ENCODE measurements at places on chromosomes 1 and 21.

DNA sequence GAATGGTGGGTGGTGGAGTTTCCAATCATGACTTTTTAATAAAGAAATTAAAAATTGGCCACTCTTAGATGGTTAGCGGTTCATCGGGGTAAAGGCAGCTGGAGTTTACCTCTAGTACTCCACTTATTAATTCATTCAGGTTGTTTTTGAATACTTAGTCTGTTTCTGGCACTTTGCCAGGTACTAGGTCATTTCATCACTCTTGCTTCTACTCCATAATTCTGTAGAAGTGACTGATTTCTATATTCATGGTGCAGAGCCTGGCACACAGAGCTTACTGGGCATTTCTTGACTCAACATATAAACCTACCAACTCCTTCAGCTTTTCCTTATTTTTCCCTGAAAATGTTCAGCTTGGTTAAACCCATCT, 31.5 kb downstream of the FOXD2 start:
- no peak for DNase-seq

GRCh38 chr1:63466759-63467158, 56.3 kb downstream of the ITGB3BP start:
- DNase-seq: no peak

- DNase-seq: no peak
Measured at GRCh38 chr21:28126521-28127174, 866.0 kb downstream of the LTN1 start.

DNA sequence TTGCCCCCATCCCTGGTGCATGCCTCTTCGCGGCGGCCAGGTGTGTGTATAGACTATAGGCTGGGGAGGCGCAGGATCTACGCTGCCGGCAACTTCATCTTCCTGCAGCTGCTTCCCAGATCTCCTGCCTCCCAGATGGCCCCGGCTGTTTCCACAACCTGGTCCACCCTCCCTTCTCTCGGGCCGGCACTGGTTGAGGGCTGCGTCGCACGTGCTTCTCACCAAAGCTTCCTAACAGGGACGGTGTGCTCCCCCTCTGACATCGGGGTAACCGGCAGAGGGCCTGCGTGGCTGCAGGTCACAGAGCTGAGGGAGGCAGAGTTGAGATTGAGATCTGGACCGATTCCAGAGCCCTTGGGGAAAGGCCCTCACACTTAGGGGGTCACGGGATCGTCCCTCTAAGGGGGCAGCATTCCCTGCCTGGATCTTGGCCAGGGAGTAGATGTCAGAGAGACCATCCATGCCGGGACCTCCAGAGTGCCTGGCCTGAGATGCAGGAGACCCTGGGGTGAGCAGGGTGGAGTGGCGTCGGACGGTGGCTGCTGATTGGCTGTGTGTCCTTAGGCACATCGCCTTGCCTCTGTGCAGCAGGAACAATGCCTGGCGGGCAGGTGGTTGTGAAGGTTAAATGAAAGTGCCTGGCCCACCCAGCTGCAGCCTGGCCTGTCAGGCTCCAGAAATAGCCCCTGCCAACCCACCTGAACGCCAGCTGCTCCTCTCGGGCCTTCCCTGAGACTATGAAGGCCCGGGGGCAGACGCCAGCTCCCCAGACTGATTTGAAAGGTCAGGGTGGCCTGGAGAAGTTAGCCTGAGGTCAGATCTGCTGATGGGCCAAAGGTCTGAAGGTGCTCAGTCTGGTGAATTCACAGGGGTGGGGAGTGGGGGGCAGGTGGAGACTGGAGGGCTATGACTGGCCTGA, 6.1 kb upstream of the MASP2 start:
- DNase-seq: no peak

DNA sequence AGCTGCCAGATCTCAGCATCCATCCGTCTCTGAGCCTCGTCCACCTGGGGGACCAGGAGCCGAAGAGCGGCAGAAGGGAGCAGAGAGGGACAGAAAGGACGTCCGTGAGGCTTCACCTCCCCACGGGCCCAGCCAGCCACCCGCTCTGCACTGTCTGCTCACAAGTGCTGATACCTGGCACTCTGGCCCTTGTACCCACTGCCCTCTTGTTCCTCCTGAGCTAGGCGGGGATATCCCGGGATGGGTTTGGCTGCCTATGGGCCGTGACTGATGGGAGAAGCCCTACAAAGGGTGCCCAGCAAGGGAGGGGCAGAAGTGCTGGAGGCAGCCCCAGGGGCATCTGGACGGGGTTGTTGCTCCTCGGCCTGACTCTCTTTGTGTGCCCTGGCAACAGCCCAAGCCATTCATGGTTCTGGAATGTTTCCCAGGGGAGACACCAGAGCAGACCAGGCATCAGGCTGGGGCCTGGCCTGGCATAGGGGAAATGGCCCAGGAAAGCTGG, 57.6 kb downstream of the LDLRAD2 start:
- DNase-seq: no peak

DNA sequence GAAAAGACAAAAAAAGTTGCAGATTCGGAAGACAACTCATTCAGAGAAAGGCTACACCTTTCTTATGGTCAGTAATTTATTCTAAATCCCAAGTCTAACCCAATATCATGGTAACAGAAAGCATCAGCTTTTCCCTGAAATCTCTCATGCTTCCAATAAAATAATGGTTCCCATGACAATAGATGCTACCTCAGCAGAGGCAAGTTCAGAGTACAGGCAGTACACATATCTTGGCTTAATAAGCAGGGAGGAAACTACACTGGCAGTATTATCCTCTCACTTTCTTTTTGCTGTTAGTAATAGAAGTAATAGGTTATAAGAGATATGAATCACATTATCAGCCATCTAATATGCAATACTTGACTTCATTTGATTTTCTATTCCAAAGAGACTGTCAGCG, 137.1 kb downstream of the DPYD start:
- no peak for DNase-seq

GRCh38 chr1:22108339-22109105, 34.4 kb downstream of the WNT4 start:
- no peak for DNase-seq

GRCh38 chr1:162195567-162195966, 126.1 kb downstream of the NOS1AP start:
- DNase-seq: no peak

GRCh38 chr1:232556351-232556750, 73.6 kb downstream of the SIPA1L2 start:
- no peak for DNase-seq

DNA sequence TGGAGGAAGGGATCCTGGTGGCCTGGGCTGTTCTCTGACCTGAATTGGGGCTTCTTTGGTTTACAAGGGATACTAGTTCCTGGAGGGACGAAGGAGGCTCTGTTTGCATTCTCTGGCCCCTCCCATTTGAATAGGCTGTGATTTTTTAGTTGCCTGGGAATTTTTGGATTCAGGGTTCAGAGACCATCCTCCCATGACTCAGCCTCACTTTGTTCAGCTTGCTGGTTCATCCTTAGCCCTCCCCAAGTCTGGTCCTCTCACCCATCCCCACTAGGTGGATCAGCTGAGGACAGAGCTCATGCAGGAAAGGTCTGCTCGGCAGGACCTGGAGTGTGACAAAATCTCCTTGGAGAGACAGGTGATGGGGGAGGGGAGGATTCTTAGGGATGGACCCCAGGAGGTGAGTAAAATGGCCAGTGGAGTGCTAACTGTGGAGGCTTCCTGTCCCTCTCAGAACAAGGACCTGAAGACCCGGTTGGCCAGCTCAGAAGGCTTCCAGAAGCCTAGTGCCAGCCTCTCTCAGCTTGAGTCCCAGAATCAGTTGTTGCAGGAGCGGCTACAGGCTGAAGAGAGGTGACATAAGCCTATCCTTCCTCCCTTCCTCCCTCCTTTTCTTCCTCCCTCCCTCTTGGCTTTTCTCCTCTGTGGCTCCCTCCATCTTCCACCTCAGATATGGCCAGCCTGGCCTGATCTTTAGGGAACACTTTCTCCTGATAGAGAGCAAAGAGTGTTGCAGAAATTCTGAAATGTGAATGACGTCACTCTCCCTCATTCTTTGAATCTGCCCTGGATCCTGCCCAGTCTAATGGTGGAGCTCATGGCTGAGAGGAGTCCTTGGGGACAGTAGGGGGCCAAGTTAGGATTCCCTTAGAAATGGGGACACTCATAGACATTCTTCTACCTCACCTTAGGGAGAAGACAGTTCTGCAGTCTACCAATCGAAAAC, 4.5 kb upstream of the TUFT1 start:
- DNase-seq: no peak

DNA sequence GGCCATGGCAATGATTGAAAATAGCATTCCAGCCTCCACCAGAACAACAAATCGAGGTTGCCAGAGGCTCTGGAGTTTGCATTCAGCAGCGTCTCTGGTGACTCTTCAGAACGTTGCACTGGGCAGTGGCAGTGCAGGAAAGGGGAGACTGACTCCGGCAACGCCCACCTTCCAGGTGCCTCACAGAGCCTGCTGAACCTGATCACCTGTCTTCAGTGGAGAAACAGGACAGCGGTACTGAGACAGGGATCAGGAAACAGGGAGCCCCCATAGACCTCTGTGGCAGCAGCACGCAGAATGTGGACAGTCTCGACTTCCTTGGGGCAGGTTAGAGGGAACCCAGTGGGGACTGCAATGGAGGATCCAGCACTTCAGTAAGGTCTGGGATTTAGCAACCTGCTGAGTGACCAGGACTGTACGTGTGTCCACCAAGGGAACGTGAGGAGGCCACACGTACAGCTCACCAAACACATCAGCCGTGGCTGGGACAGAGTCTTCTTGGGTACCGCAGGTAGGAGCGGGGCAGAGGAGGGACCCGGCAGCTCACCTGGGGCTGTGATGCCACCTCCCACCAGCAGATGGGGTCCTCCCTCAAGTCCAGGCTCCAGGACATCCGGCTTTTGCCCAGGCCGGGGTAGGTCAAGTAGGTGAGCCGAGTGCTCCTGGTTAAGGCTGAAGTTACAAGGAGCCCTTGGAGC, 128.6 kb downstream of the PRDM2 start:
- peak; percentile 73 for DNase-seq

DNA sequence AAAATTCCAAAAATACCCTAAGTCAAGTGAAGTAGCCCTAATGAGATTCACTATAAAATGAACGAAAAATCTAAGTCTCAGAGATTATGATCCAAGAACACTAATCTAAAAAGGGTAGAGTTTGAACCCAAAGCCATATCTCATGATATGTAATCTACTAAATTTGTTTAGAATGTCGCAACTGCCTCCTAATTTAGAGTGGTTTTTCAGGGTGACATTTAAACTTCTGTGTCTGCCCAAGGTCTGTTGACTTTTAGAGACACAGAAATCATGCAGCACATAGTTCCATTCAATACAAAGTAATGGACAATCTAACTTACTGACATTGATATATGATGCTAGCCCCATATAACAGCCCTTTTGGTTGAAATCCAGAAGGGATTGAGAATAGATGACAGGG, 28.9 kb downstream of the FMO3 start:
- no peak for DNase-seq

GRCh38 chr1:203593723-203594122, 32.9 kb upstream of the ATP2B4 start:
- peak; percentile 74 for DNase-seq

- DNase-seq: no peak
Measured at GRCh38 chr1:170685166-170685565, 21.2 kb downstream of the PRRX1 start.

GRCh38 chr1:166119471-166119965, 47.3 kb downstream of the FAM78B start:
- peak; percentile 33 for DNase-seq

DNA sequence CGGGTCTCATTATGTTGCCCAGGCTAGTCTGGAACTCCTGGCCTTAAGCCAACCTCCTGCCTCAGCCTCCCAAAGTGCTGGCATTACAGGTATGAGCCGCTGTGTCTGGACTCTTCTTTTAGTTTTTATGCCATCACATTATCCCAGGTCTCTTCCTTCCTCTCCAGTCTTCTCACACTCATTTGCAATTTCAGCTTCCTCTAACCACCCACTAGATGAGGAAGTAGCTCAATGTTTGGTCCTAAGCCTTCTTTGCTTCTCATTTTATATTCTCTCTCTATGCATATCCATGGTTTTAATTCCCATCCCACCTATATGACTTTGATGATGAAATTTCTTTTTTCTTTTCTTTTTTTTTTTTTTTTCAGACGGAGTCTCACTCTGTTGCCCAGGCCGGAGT, 3.1 kb upstream of the ZBTB8A start:
- DNase-seq: no peak

DNA sequence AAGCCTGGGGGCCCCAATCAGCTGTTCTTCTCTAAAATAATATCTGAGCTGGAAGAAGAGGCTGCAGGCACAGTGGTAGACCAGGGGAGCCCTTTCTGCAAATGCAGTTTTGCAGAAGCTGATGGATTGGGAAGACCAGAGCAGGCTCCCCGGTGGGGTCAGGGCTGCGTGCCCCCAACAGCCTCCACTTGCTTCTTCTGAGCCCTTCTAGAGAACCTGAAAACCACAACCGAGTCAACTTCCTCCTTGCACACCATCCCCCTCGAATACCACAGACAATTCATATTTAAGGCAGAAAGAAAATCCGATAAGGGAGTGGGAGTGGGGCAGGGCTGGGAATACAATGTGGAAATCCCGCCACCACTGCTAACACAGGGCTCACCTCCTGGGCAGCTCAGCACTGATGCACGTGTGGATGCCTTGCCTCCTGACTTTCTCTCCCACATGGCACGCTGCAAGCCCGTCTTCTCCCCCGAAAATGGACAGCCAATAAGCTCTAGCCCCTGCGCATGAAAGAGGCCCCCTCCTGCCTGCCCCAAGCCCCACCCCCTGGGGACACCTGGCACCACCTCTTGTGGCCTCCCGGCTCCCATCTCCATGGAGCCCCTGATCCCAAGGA, 25.4 kb upstream of the ALDH4A1 start:
- no peak for DNase-seq

- DNase-seq: no peak
Measured at GRCh38 chr1:17307946-17308345, at the start of gene PADI4. PADI4 (plus strand) TSS chr1:17308197; CDS start chr1:17308223, 26 bp downstream.

DNA sequence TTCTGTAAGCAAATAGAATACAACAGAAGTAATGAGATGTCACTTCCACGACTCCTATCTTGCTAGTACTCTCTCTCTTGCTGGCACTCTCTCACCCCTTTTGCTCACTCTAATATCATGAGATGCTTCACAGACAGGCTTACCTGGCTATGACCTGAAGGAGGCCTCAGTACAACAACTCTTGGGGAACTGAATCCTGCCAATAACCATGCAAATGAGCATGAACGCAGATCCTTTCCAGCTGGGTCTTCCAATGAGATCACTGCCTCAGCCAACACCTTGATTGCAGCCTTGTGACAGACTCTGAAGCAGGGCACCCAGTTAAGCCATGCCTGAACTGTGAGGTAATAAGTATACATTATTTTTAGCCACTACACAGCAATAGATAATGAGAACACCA, 53.1 kb upstream of the ADAR start:
- DNase-seq: no peak

- DNase-seq: no peak
Measured at GRCh38 chr1:236978740-236979139, 25.5 kb downstream of the MT1HL1 start.

GRCh38 chr1:201637282-201638079, 98.6 kb downstream of the NAV1 start:
- DNase-seq: no peak

DNA sequence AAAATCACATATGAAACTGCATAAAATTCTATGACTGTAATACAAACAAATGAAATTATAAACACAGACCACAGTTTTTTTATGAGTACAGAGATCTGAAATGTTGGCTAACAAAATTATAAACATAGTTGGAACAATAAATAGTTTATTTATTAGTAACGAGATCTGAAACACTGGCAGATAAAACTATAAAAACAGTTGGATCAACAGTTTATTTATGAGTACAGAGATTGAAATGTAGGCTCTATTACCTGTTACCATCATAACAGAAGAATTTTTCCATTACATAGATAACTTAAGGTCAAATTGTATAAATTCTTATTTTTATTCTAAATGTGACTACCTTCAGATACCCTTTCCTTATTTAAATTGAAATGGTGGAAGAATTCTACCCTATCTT, 14.5 kb downstream of the EYA3 start:
- no peak for DNase-seq

GRCh38 chr1:245418077-245418476, 263.3 kb downstream of the KIF26B start:
- no peak for DNase-seq
